Pulmonary artery endothelial cell (primary cell): ENCODE measurements at places on chromosomes 2 and 18. TPM values are rescaled to one million over a fixed set of nuclear protein-coding genes. Genes with fewer than 3 reads are reported as not detected.

GRCh38 chr2:119760956-119761275 is 1.2 kb downstream of the PTPN4 start:
- DNase-seq: no peak

DNA sequence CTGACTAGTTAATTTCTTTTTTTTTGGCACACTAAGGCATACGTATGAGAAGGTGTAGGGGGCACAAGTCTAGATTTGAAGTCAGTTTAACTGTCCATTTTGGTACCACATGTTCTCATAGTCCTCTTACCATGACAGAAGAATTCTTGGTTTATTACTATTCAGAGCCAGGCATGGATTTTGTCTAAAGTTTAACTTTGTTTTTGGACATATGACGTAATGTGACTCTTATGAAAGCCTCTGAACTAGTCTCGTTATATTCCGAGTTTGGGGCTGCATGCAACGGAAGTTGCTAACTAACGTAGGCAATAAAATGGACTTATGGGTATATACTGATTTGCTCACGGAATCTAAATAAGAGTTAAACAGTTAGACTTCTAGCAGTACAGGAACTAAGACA is 62.9 kb downstream of the MSTN start:
- DNase-seq: no peak

MTHFD2 gene
- 166 and 191 TPM in 2 replicates for total RNA-seq

IDH1 gene
- 111 and 190 TPM in 2 replicates for total RNA-seq

FKBP1B gene
- 21.8 and 22.8 TPM in 2 replicates for total RNA-seq

ATP5MC3 gene
- total RNA-seq: 142 and 158 TPM in 2 replicates
